SK-N-SH treated with all-trans-retinoic acid at 6 μM for 48 hours (cell line): ENCODE measurements at places on chromosomes 4 and X.

DNA sequence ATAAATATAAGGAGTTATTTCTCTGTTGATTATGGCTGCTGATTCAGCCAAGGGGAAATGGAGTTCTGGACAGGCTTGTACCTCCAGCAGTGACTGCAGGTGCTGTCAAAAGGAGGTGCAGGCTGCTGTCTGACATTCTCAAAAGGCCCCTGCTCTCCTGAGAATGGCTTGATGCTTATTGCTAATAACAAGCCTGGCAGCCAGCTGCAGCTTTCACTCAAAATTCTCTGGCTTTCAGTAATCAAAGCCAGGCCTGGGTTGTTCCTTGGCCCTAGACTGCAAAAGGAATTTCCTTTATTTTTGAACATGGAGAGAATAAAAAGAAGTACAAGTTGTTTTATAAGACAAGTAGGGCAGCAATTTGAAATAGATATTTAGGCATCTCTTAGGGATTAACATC lies 575.9 kb downstream of the MID1IP1 start:
- no peak for ATAC-seq

- no peak for ATAC-seq
These were observed 378.3 kb upstream of the PCDH10 start for GRCh38 chr4:132770776-132771175.

- ATAC-seq, result no peak
These were observed 3.2 kb upstream of the UGT2B7 start for GRCh38 chr4:69092980-69093568.

GRCh38 chrX:44874420-44875184 lies 1.6 kb downstream of the KDM6A start:
- peak; percentile 41 for ATAC-seq

GRCh38 chr4:10897076-10897475 lies 212.5 kb upstream of the CLNK start:
- no peak for ATAC-seq

DNA sequence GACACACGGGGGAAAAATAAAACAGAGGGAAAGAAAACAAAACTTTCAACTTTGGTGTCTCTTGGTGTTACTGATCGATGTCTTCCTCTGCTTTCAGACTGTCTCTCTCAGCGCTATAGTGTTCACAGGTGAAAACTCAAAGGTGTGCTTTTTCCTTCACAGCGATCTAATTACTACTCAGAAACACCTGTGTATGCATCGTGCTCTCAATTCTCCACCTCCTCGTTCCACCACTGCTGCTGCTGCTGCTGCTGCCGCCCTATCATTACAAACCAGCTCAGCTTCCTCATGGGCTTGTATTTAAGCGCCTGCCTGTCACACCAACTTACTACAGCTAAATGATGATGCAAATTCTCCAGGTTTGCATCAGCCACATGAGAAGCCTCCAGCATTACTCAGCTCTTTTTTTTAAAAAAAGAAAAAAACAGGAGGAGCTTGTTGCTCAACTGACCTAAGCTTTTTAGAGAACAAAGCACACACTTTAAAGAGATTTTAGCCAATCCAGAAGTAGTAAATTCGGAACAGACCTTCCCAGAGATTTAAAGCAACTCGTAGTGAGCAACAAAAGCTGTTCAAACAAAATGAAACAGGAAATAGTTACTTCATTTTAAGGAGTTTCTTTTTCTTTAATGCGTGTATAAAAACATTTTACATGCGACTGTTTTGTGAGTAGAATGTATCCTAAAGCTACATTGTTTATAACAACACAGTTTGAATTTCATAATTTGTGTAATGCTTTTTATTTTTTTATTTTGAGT lies at the start of gene SLC7A11:
Gene SLC7A11, minus strand, starts transcription at position 274 of the 758 bp plus-strand sequence. CDS start 280 bp downstream, outside the sequence.
- peak; percentile 97 for ATAC-seq

GRCh38 chr4:170122252-170122651 lies 32.5 kb upstream of the AADAT start:
- ATAC-seq, result no peak
